ENCODE measurements at places on chromosomes 1 and 21. TPM values are rescaled to one million over a fixed set of nuclear protein-coding genes. Genes with fewer than 3 reads are reported as not detected.

TIE1 gene
- 21.7 TPM for total RNA-seq

KCNJ9 gene
- total RNA-seq = not detected

ADGRB2 gene
- total RNA-seq = 12.4 TPM

OR2T2 gene
- total RNA-seq = not detected

SLC30A1 gene
- 19.2 TPM for total RNA-seq

CHIA gene
- total RNA-seq = not detected

- no peak for DNase-seq
Observed at GRCh38 chr1:53376742-53377437, 49.0 kb upstream of the LRP8 start.

- DNase-seq = no peak
Observed at GRCh38 chr1:245770156-245770555, 615.4 kb downstream of the KIF26B start.

DNA sequence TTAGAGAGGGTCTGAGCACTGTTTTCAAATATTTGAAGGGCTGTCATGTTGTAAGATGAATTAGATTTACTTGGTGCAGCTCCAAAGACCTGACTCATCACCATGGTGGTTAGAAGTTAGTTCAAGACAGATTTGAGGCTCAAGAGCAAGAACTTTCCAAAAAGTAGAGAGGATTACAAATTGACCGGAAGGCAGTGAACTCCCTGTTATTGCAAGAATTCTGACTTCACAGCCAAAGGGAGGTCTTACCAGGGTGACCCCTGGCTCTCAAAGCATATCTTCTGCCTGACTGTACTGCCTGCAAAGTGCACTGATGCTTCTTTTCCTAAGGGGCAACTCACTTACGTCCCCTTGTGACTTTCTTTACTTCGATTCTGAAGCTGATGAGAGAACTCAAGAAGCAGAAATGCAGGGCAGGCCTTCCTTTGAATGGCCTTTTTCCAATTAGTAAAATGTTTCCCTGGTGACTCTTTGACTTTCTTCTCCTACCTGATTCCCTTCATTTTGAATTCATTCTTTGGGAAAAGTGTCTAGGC is 86.4 kb downstream of the NAV1 start:
- DNase-seq = no peak

GRCh38 chr1:6960291-6960811 is 175.1 kb downstream of the CAMTA1 start:
- peak; percentile 61 for DNase-seq

GRCh38 chr1:204584699-204585372 is 68.6 kb downstream of the MDM4 start:
- no peak for DNase-seq

- DNase-seq = no peak
Observed at GRCh38 chr1:76240316-76240715, 165.8 kb downstream of the ST6GALNAC3 start.

- no peak for DNase-seq
Observed at GRCh38 chr1:153547560-153548551, 1.2 kb downstream of the S100A3 start.

GRCh38 chr1:95073446-95073845 is 695 bp upstream of the ALG14 start:
- no peak for DNase-seq

DNA sequence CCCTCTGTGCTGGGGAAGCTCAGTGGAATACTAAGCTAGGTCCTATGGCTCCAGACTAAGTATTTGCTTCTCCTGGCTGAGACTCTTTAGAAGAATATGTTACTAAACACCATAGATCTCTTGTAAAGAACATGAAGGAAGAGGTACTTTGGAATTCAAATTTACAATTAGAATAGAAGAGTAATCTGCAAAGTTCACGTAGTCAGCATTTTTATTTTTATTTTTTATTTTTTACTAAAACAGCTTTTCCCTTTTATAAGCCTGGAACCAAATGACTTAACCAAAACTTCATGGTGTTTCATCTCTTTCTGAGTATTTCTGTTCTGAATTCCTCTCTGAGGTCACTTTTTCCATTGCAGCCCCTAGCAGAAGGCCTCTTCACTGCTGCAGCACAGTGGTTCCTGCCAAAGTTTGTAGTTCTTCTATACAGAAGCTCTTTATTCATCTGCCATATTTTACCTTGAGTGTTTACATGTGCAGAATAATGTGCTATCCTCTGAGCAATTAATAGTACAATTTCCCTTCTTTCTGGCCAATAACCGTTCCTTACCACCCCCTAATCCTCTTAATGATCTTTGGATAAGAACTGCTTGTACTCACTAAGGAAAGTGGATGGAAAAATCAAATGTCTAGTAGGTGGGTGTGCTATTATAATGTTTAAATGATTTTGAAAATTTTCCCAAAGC is 27.2 kb downstream of the TSEN15 start:
- DNase-seq = no peak

DNA sequence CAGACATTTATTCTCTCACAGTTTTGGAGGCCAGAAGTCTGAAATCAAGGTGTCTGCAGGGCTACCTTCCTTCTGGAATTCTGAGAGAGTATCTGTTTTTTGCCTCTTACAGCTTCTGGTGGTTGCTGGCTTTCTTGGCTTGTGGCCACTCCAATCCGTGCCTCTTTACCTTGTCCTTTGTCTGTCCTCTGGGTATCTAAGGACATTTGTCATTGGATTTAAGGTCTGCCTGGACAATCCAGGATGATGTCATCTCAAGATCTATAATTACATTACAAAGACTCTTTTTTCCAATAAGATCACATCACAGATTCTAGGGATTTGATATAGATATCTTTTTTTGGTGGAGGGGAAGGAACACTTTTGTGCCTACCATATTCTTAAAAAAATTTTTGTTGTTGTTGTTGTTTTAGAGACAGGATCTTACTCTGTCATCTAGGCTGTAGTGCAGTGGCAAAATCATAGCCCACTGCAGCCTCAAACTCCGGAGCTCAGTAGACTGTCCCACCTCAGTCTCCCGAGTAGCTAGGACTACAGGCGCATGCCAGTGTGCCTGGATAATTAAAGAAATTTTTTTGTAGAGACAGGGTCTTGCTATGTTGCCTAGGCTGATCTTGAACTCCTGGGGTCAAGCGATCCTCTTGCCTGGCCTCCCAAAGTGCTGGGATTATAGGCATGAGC is 61.9 kb downstream of the XPR1 start:
- DNase-seq = no peak

DNA sequence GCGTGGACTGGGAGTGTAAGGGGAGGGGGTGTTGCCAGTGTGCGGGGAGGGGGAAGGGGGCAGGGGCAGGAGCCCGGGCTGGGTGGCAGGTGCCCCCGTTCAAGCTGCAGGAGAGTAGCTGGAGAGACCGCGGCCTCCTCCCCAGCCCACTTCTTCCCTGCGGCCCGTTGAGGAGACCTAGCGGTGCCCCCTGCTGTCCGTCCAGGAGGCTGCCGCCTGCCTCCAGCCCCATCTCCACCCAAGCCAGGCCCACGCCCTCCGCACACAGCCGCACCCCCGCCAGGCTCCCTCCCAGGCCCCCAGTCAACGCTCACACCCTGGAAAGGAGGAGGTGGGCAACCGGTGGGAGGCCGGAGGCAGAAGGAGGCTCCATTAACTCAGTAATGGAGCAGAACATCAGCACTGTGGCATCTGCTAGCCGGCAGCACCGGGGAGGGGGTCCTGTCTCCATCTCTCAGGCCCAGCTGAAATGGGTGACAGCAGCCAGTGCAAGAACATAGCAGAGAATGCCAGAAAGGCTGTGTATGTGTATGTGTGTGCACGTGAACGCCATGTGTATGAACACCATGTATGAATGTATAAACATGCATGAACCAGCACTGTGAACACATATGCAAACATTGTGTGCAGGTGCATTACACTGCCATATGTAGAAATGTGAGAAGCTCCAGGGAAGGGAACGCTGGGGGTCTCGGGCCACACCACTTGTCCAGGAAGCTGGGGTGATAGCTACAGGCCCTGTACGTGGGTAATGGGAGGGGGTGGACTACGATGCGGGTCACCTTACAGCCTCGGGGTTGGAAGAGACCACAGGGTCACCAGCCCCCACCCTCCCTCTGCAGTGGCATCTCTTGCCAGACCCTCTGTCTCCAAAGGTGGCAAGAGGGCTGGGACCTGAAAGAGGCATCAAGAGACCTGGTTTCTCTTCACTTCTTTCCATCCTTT is 84.6 kb downstream of the SYT2 start:
- peak; percentile 87 for DNase-seq
